ENCODE measurements at places on chromosomes 11 and 22. TPM values are rescaled to one million over a fixed set of nuclear protein-coding genes. Genes with fewer than 3 reads are reported as not detected.
A peak's percentile ranks its signal among the peaks of the same experiment; 100 is the strongest.

CYP2D6 gene
- 12.7 TPM for total RNA-seq

TMEM191C gene
- 3.7 TPM for total RNA-seq

GDPD4 gene
- not detected for total RNA-seq

RIC3 gene
- 7.3 TPM for total RNA-seq

FXYD2 gene
- total RNA-seq, result 3.8 TPM

DNA sequence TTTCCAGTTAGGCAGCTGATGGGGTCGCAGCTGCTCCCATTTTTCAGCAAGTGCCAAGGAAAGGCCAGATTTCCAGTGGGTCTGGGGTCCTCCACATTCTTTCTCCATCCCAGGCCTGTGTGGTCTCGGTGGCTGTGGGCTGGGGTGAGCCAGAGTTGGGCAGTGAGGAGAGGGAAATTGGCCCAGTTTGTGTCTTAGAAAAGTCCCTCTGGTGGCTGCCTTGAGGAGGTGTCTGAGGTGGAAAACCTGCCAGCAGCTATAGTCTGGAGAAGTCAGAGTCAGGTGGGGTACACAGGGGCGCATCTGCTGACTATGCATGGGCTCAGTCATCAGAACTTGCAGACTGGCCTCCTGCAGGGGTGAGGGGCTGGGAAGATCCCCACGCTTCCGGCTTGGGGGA is 30.5 kb downstream of the MRGPRD start:
- H3K4me1 ChIP-seq, result no peaks in the 10 kb centered on the region
- H3K27ac ChIP-seq, result no peak overlapping the region
- DNase-seq, result no peak
- H3K27me3 ChIP-seq, result no peaks in the 10 kb centered on the region
- no peaks in the 10 kb centered on the region for H3K36me3 ChIP-seq

GRCh38 chr11:44255406-44256071 is 54.4 kb downstream of the ALX4 start:
- H3K27ac ChIP-seq, result no peak overlapping the region
- no peak overlapping the region for H3K4me3 ChIP-seq
- peaks cover 19% of the 10 kb centered on the region for H3K4me1 ChIP-seq
- no peak for DNase-seq

DNA sequence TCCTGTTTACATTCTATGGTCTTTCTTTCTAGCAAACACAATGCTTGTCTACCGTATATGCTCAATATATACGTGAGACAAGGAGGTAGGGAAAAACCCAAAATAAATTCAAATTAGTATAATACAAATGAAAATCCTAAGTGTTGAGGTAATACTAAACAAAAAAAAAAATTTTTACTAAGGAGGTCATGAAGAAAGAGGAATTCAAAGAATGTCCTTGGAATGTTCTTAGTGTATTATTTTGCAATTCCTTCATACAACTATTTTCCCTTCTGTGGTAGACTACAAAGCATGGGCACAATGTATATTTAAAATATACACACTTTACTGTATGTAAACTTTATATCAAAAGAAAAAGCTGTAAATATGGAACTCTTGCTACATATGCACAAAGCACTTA is 36.4 kb downstream of the PIK3C2A start:
- H3K27ac ChIP-seq, result no peak overlapping the region
- H3K36me3 ChIP-seq, result peaks cover 12% of the 10 kb centered on the region
- DNase-seq, result no peak
- no peaks in the 10 kb centered on the region for H3K4me1 ChIP-seq
- no peaks in the 10 kb centered on the region for H3K27me3 ChIP-seq

- no peaks in the 10 kb centered on the region for H3K36me3 ChIP-seq
- H3K4me3 ChIP-seq, result no peak overlapping the region
- H3K27me3 ChIP-seq, result no peaks in the 10 kb centered on the region
- H3K4me1 ChIP-seq, result no peaks in the 10 kb centered on the region
- peak; percentile 11 for DNase-seq
Measured at GRCh38 chr11:125871391-125872137, 15.9 kb upstream of the HYLS1 start.

DNA sequence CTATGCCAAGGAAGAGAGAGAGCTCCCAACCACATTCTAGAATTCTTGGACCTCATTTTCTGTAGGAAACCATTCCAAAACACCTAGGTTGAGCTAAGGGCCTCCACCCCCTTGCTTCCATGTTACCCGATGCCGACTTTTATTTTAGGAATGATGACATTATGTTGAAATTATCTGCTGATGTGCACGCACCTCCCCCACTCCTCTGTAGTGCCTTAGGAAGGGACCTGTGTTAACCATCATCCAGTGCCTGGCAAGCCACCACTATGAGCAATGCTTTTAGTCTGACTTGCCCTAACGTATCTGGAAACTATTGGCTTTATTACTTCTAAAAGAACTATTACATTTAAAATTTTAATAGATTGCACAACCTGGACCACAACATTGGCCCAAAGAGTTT is 42.1 kb downstream of the NCAPD3 start:
- H3K4me1 ChIP-seq, result no peaks in the 10 kb centered on the region
- peaks cover 3% of the 10 kb centered on the region for H3K36me3 ChIP-seq
- no peak overlapping the region for H3K4me3 ChIP-seq
- no peak for DNase-seq
- no peak overlapping the region for H3K27ac ChIP-seq

GRCh38 chr11:63737718-63738117 is 30.9 kb downstream of the ZFTA start:
- no peak overlapping the region for H3K4me3 ChIP-seq
- H3K27me3 ChIP-seq, result no peaks in the 10 kb centered on the region

- H3K4me1 ChIP-seq, result no peaks in the 10 kb centered on the region
- no peak overlapping the region for H3K27ac ChIP-seq
- no peak for DNase-seq
- H3K27me3 ChIP-seq, result no peaks in the 10 kb centered on the region
- H3K36me3 ChIP-seq, result peaks cover 19% of the 10 kb centered on the region
Measured at GRCh38 chr22:41636467-41636866, 15.4 kb downstream of the XRCC6 start.

- peak; percentile 9 for DNase-seq
- H3K27ac ChIP-seq, result no peak overlapping the region
- no peaks in the 10 kb centered on the region for H3K36me3 ChIP-seq
- no peaks in the 10 kb centered on the region for H3K4me1 ChIP-seq
Measured at GRCh38 chr11:94638902-94639373, 71.8 kb downstream of the PIWIL4 start.

DNA sequence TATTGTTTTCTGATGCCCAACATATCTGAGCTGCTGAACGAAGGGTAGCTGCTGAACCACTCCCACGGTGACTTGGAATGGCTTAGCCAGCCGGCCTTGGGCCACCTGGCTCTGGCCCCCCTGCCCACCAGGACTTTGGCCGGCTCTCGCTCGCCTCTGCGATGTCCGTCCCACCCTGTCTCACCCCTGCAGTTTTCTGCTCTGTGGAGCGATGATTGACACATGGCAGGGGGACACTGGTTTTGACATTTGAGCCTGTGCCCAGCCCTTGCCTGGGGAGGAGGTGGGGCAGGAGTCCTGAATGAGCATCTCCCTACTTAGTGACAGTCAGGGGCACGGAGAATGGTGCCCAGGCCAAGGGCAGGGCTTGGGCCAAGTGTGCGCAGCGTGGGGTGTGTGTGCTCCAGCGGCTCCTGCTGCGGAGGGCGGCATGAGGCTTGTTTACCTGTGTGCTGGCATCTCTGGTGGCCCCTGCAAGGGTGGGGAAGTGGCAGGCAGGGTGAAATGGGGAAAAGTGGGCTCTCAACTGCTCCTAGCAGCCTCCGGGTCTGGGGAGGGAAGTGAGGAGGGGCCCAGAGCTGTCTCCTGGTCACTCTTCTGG is 15.7 kb upstream of the CDKN1C start:
- peak overlapping the region; percentile 66 for H3K4me3 ChIP-seq
- peaks cover 32% of the 10 kb centered on the region for H3K4me1 ChIP-seq
- H3K27me3 ChIP-seq, result no peaks in the 10 kb centered on the region
- peak overlapping the region; percentile 65 for H3K27ac ChIP-seq
- DNase-seq, result no peak
- no peaks in the 10 kb centered on the region for H3K36me3 ChIP-seq

- DNase-seq, result peak; percentile 11
- H3K4me3 ChIP-seq, result peak overlapping the region; percentile 98
- no peaks in the 10 kb centered on the region for H3K27me3 ChIP-seq
- H3K27ac ChIP-seq, result peak overlapping the region; percentile 93
- peaks cover 9% of the 10 kb centered on the region for H3K4me1 ChIP-seq
- H3K36me3 ChIP-seq, result no peaks in the 10 kb centered on the region
Measured at GRCh38 chr22:38657045-38657909, 839 bp downstream of the CBY1 start.

DNA sequence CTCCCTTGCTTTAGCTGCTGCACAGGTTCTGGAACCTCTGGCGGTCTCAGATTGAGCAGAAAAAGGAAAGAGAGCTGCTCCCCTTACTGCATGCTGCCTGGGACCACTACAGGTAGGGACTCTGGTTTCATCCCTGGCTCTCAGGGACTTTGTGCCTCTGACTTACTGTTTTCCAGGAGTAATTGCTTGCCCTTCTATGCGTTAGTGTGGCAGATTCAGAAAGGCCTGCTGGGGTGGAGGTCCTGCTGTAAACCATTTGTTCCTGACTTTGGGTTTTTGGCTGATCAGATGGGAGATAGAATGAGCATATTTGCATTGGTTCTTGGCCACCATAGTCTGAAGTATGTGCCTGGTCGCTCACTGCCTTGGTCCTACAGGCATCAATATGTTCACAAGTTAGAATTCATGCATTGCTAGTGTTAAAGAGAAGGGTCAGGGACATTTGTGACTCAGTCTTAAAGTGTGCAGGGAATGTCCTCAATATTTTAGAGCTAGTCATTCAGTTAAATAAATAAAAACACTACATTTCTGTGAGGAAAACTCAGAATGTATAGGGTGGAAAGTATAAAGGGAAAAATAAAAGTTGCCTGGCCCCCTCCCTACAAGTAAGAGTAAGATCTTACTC is 78.0 kb downstream of the PISD start:
- DNase-seq, result no peak
- H3K27ac ChIP-seq, result peak overlapping the region; percentile 49
- peaks cover 35% of the 10 kb centered on the region for H3K4me1 ChIP-seq

Measured in naive thymus-derived CD4-positive, alpha-beta T cell (primary cell).